ENCODE measurements at places on chromosomes 7 and 10. TPM values are rescaled to one million over a fixed set of nuclear protein-coding genes. Genes with fewer than 3 reads are reported as not detected.

The DNAJC9 gene
- 20.0 TPM for total RNA-seq

The NME8 gene
- total RNA-seq: not detected

GRCh38 chr7:90749774-90750173 is 153.7 kb downstream of the CDK14 start:
- DNase-seq: no peak

DNA sequence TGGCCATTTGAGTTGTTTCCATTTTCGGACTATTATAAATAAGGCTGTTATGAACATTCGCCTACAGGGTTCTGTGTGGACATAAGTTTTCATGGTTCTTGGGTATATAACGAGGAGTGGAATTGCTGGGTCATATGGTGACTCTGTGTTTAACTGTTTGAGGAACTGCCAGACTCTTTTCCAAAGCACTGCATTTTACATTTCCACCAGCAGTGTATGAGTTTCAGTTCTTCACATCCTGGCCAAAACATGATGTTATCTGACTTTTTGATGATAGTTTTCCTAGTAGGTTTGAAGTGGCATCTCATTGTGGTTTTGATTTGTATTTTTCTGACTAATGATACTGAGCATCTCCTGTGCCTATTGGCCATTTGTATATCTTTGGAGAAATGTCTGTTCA is 5.4 kb downstream of the SUV39H2 start:
- no peak for DNase-seq

- no peak for DNase-seq
These were observed 96.4 kb downstream of the WDR37 start for GRCh38 chr10:1152386-1153250.

DNA sequence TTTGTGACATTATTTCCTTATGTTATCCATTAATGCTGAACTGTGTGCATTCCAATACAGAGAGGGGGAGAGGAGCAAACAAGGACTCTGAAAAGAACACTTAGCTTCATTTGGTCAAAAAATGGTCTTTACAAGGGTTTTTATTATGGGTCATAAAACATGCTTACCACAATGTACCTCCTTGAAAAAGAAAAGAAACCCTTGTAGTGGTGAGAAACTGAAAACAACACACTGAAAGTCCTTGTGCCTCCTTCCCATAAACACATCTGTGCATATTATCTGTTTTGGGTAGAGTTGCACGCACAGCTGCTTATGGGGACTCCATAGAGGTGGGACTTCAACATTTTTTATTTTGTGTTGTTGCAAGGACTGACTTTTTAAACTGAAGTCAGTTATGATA is 98.7 kb downstream of the CDK6 start:
- DNase-seq: no peak

- DNase-seq: no peak
These were observed 28.0 kb downstream of the CHST12 start for GRCh38 chr7:2431260-2431867.
